ENCODE measurements at places on chromosomes 7 and 10. TPM values are rescaled to one million over a fixed set of nuclear protein-coding genes. Genes with fewer than 3 reads are reported as not detected.

The NPTX2 gene
- not detected for total RNA-seq

DNA sequence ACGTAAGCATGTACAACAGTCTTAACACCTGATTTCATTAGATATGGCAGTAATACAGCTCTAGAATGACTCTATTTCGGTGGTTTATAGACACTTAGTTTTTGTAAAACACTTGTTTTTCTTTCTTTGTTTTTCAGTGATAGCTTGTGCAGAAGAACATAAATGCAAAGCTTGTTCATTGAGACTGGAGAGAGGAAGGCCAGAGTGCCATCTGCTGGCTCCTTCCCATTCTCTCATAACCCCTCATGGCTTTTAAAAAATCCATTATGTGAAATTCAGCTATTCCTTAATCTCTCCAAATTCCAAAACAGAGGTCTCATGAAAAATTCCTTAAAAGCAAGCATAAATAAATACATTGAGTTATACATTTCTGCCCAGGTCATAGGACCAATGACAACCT, 76.3 kb downstream of the CACNB2 start:
- no peak for DNase-seq

The PDK4 gene
- total RNA-seq: 6.5 TPM

- DNase-seq: no peak
Measured at GRCh38 chr10:60662917-60663614, 115.2 kb upstream of the CDK1 start.

The PTEN gene
- 44.6 TPM for total RNA-seq

DNA sequence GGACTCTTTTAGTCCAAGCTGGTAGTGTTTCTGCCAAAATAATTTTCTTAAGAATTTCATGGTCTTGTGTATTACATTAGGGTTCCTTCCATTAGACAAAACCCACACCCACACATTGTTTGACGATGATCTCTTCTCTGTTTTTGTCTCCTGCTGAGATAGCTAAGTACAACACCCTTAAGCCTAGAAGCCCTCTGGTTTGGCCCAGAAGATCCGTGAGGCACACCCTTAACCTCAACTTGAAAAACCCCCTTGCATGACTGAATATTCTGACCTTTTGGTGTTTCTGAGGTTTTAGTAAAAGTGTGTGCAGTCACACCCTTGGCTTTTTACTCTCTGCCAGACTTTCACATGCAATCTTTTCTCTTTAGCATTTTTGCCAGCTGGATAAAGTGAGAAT, 29.3 kb upstream of the ERCC6 start:
- DNase-seq: no peak

- no peak for DNase-seq
Measured at GRCh38 chr10:52145636-52146035, 168.4 kb upstream of the DKK1 start.

- DNase-seq: no peak
Measured at GRCh38 chr7:2566890-2567678, 8.3 kb downstream of the IQCE start.

The ZKSCAN5 gene
- total RNA-seq: 6.1 TPM

DNA sequence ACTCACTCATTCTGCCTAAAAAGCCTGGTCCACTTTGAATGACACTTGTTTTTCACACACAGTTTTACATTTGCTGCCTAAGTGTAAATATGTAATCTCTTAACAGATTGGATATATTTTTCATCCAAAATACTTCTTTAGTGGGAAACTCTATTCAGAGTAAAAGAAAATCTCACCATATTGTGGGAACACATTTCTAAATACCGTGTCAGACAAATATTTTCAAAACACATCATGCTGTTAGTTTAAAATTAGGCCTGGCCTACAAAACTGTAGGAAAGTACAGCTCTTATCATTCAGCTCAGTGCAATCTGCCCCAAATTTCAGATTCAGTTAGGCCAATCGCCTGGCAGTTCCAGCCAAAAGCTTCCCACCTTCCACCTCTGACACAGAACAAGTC, 849.8 kb downstream of the NXPH1 start:
- no peak for DNase-seq

DNA sequence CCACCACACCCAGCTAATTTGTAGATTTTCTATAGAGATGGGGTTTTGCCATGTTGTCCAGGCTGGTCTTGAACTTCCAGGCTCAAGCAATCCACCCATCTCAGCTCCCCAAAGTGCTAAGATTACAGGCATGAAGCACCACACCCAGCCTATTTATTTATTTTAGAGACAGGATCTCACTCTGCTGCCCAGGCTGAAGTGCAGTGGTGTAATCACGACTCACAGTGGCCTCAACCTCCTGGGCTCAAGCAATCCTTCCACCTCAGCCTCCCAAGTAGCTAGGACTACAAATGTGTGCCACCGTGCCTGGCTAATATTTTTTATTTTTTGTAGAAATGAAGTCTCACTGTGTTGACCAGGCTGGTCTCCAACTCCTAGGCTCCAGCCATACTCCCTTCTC, 6.9 kb upstream of the FRAT2 start:
- DNase-seq: no peak

DNA sequence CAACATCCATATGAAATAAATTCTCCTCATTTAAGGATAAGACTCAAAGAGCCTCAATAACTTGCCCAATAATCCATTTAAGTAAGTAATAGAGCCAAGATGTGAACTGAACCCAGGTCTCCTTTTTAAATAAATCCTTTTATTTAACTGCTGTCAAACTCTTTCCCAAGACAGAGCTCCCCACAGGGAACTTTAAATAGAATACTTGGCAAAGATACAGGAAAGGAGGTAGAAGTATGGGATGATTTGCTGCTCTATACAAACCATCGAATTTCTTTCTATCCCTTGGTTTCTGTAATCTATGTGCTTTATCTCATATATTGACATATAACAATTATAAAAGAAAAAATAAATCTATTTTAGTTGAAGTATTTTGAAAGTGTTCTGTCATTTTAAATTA, 295.9 kb downstream of the CSTF2T start:
- DNase-seq: no peak

DNA sequence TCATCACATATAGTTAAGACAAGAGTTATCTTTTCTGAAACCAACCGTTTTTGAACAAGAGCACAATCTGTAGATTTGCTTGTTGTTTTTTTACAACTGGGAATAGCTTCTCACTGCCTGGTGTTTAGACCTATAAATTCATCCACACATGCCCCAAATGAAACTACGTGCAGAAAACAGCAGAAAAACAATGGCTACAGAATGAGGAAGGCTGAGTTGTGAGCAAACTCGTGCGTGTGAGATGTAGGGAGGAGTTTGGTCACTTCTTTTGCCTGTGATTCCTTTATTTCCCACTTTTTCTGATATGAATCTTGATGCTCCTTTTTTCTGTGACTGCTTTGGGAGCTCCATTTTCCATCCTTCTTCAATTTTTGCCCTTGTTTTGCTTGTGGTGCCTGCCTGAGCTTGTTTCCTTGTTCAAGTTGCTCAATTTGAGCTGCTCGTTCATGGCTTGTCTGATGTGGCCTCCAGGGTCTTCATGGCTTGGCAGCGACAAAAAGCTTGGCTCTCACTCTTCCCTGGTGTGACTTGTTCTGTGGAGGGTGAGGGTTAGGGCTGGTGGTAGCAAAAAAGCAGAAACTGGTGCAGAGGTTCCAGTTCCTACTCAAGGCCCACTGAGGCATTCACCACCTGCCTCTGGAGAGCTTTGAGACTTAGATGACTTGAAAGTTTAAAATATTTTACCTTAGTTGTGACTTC, 76.9 kb downstream of the ZNF365 start:
- no peak for DNase-seq

DNA sequence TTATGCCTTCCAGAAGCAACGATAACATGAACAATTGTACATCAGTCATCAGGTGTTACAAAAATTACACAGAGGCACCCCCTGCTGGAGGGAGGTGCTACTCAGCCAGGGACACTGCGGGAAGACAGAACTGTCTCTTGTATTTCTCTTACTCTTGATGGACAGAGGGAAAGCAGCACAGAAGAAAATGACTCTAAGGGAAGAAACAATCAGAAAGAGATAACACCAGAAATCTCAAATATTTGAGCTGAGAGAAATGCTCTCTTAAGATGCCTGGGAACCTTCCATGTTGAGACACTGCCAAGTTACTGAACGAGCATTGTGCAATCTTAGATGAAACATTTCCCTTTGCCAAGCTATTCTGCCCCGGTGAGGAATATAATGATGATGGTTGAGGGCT, 227.6 kb upstream of the NPSR1 start:
- peak; percentile 83 for DNase-seq

DNA sequence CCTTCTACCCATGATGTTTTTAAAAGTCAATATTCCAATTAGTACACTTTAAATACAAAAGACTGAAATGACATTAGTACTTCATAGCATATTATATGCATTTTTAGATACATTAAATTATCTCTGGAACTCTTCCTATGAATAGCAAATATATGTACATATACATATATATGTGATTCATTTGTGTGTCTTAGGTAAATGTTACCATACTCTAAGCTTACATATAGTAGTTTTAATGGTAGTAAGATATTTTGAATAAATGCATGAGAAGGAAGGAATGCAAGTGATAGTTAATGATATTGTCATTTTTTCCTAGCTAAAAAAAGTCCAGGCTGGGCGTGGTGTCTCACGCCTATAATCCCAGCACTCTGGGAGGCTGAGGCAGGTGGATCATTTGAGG, 46.0 kb upstream of the CSTF2T start:
- no peak for DNase-seq

The SLC39A12 gene
- not detected for total RNA-seq

GRCh38 chr10:36457751-36458150, 667.6 kb upstream of the ANKRD30A start:
- no peak for DNase-seq

DNA sequence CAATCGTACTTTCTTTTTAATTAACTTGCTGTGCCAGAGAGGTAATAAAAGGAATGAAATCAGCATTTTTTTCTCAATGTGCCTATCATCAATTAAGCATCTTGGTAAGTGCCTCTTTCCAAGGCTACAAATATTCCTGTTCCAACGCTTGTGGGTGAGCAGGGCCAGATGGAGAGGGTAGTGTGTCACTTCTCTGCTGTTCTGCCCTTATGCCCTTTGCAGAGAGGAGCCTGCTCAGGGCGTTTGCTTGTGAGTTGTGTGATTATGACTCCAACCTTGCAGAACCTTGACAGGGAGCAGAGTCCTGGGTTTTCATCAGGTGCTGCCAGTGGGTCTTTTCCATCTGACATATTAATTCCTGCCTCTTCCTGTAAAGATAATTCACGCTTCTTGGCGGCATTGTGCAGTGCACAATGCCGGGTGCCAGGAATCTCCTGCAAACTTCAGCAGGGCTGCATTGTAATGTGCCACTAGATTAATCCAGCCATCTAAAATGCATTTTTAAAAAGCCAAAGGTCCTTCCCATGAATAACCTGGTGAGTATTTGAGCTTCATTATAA, 234.4 kb downstream of the ARHGAP12 start:
- DNase-seq: no peak

GRCh38 chr10:104767282-104767681, 126.2 kb downstream of the SORCS3 start:
- DNase-seq: no peak

The LIPM gene
- not detected for total RNA-seq

The ZNF117 gene
- total RNA-seq: 2.5 TPM

The TUBB8 gene
- total RNA-seq: 0.34 TPM

- DNase-seq: no peak
Measured at GRCh38 chr10:34449836-34450235, 365.3 kb downstream of the PARD3 start.

DNA sequence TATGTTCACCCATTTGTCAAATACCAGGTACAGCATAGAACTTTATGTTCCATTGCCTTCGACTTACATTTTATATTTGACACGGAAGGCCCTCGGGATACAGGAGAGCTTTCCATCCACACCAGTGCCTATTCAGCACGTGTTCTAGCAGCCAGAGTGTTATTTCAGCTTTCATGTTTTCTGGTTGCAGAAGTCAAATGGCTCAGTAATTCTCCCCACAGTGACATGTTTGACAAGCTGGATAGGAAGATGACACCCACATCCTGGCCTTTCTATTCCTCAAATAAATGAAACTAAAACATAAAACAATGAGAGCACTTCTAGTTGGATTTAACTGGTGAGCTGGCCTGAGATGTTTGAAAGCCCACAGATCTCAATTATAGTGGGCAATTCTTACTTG, 173.4 kb downstream of the SORCS1 start:
- no peak for DNase-seq

DNA sequence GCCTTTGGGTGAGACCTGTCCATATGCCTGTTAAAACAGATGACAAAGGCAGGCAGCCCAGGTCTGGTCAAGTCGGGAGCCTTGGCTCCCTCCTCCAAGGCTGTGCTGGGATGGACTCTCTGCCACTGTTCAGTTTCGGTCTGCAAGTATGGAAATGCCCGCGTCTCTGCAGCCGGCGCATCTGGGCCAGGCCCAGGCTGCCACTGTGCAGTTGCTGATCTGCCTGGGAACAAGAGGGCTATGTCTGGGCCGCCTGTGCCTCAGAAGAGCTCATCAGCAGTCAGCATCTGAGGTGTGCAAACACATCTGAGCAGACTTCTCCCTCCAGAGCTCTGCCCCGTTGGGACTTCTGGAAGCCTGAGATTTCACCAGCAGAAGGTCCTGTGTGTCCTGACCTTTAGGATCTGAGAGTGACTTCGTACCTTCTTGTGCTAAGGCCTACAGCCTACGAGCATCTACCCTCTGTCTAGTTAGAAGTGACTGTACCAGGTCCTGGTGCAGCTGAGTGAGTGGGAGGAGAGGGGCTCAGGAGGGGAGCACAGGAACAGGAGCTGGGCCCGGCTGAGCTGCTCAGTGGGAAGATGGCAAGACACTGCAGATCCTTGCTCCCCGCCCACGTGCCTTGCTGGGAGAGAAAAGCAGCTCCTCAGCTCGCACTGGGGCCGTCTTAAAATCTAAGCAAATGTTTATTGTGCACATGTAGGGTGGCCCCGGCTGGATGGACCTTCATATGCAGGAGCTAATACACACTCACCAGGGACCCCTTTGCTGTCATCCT, 50.9 kb downstream of the DOCK1 start:
- DNase-seq: no peak

The SFTPA1 gene
- total RNA-seq: not detected

The FAM237B gene
- total RNA-seq: not detected

DNA sequence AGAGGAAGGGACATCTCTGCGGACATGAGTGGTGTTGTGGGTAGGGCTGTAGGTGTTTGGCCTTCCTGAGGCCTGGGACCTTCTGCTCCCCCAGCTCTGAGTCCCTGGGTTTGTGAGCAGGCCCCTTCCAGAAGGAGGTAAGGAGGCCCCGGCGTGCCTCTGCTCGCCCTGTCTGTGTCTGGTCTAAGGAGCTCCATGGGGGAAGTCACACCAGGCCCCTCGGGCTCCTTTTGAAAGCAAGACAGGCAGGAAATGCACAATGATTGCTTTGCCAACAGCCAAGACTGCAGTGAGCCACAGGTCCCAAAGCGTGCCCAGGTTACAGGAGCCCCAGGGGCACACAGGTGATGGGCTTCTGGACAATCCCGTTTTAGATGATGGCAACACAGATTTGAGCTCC, 89.5 kb downstream of the FAM53B start:
- no peak for DNase-seq

The IQUB gene
- 0.21 TPM for total RNA-seq

The MEOX2 gene
- total RNA-seq: 12.6 TPM

The TBRG4 gene
- 199 TPM for total RNA-seq

DNA sequence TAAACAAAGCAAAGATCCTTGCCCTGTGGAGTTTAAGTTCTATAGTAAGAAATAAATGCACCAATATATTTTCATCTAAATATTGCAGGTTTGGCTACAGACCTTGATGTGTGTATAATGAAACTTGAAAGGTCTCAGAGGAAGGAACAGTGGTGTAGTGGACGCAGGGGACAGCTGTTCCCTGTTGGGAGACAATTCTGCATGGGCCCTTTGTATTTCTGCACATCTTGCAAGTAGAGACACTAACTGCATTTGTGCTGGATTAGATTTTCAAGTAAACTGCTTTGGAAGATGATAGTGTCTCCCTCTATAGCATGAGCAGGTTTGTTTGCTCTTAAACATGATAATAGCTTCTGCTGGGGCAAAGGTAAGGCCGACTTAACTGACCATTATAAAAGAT, 57.5 kb upstream of the FAM133B start:
- DNase-seq: no peak
